HS-27A (cell line): ENCODE measurements at places on chromosomes 11 and 22.

- DNase-seq, result no peak
These were observed 330.0 kb downstream of the DDX10 start for GRCh38 chr11:108994887-108995286.

DNA sequence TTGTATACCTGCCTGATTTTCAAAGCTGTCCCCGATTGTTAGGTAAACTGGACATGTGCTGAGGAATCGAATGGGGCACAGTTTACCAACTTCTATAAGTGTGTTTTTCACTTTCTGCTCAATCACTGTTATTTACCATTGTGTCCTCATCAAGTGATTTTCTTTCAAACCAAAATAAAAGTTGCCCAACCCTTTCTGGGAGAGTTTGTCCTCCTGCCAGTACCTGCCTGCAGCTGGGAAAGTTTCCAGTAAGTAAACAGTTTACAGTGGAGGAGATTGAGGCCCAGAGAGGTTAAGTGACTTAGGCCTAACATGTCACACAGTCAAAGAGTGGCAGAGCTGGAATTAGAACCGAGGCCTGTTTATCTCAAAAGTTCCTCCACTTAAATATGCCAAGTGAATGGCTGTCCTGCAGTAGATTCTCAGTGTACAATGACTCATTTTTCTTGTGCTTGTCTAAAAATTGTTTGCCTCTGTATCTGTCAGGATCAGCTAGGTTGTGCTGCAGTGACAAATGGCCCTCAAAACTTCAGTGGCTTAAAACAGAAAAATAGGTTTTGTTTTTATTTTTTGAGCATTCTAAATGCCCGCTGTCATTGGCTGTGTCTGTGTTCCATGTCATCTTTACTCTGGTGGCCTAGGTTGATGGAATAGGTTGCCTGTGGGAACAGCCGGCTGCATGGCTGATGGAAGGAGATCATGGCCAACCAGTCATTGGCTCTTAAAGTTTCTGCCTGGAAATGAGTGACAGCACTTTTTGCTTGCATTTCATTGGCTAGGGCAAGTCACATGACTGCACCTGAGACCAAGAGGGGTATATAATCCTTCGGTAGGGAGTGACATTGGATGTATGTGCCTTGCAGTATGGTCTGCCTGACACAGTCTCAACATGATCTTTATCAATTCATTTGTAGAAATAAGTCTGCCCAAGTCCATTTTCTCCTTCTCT lies 61.8 kb upstream of the CRYBB3 start:
- DNase-seq, result no peak

- DNase-seq, result no peak
These were observed 15.9 kb downstream of the MOGAT2 start for GRCh38 chr11:75733431-75734107.

DNA sequence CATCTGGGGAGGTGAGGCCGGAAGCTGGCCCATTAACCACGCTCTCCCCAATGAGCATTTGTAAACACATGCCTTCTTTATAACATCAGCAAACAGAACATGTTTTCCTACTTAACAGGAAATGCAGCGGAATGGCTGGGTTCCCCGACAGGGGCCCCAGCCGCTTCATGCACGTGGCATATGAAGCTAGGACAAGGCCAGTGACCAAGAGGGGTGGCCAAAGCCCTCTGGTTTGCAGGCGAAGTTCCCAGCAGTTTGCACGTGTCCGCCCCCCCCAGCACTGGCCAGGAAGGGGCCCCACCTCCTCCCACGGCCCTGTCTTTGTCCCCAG lies 38.7 kb upstream of the LINC01488 start:
- no peak for DNase-seq

DNA sequence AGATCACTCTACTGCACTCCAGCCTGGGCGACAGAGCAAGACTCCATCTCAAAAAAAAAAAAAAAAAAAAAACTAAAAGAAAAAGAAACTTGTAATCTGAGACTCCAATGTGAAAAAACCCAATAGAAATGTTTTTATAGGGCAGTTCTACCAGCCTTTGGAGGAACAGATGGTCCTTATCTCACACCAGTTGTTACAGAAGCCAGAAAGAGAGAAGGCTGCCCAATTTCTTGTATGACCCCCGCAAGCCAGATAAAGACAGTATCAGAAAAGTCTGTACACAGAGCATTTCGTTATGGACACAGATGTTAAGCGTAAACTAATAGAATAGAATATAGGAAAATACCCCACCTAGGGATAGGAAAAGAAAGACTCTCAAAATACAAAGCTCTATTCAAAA lies 11.3 kb upstream of the TSGA10IP start:
- no peak for DNase-seq

- DNase-seq, result no peak
These were observed 86.2 kb upstream of the OPCML start for GRCh38 chr11:133618544-133618943.

GRCh38 chr11:72237112-72237931 lies 6.7 kb downstream of the PHOX2A start:
- DNase-seq, result no peak

DNA sequence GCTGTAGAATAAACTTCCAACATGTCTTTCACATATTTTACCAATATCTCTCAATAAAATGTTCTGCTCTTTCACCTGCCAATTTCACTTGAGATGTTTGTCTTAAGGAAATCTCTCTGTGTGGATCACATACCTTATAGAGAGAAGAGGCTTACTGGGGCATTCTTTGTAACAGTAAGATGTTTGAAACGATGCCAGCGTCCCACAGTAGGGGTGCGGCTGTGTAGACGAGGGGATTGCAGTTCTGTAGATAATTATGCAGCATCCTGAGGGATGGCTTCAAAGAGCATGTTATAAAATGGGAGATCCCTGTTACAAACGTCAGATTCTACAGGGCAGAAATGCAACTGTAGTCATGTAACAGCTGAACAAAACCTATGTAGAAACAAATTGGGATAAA lies 200.0 kb downstream of the TBC1D22A start:
- DNase-seq, result no peak

- DNase-seq, result no peak
These were observed 77.4 kb downstream of the NAV2 start for GRCh38 chr11:19789835-19790710.

DNA sequence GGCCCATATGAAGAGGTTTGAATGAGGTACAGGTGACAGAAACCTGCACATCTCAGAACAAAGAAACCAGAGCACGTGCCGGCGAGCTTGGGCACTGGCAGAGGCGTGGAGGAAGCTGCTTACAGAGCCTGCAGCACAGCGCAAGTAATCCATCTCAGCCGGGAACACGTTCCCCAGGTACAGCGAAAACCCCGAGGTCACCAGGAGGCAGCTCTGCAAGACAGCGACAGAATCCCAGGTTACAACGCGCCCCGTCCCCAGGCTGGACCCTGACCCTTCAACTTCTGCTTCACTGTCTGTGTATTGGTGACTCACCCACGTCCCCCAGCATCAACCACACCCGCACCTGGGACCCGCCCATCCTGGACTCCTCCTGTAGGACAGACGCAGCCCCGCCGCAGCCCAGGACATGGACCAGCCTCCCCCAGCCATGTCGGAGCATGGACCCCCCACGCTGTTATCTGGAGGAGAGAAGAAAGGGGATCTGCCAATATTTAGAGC lies 2.2 kb downstream of the MLC1 start:
- DNase-seq, result no peak

GRCh38 chr22:37098976-37099591 lies 10.4 kb downstream of the TMPRSS6 start:
- DNase-seq, result no peak

- no peak for DNase-seq
These were observed 117.9 kb downstream of the KCNQ1OT1 start for GRCh38 chr11:2581931-2582350.

DNA sequence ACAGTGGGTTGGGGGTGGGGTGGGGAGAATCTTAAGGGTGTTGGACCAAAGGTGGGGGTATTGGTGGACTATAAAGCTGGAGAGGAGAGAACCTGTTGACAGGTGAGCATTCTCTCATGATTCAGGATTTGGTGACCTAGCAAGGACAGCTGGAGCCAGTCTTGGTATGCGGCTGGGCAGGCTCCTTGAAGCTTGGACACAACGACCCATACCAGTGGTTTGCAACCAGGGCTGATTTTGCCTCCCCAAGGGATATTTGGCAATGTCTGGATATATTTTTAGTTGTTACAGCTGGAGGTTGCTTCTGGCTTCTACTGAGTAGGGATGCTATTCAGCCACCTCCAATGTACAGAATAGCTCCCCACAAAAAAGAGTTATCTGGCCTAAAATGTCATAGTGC lies 5.6 kb downstream of the EXT2 start:
- DNase-seq, result no peak

DNA sequence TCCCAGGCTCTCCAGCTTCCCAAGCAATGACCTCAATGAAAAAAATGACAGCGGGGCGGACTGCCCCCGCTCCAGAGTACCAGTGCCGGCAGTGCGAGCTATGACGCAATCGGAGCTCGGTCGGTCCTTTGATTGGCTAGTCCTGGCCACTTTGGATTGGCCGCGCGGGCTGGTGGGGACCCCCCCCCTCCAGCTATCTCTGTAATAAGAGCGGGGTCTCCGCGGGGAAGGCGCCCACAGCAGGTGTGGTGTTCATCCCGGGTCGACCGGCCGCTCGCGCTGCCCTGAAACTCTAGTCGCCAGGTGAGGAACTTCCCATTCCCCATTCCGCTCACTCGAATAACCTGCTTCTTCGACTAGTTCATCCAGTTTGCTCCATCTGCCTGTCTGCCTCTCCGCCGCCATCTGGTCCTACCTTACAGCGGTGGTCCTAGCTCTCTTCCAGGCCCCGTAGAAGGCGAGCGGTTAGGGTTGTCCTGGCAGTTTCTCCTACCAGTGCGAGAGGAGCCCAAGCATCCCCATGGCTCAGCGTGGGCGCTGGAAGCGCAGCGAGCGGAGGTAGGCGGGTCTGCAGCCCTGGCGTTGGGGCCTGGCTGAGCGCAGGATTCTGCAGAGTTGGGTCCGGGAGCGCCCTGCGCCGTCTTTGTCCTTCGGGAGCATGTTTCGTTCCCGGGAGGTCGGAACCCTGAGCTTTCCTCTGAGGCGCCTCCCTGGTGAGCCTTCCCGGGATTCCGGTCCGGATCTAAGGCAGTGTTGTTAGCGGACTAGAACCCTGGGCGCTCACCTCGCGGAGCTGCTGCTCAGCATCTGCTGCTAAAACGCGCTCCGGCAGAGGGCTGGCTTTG lies at the start of gene CALCB:
CALCB (plus strand) TSS at position 233 of the 845 bp plus-strand sequence. CDS start 1,126 bp downstream, outside the sequence.
- no peak for DNase-seq

GRCh38 chr11:102260241-102260640 lies 57.0 kb upstream of the BIRC3 start:
- DNase-seq, result no peak

GRCh38 chr11:128422576-128423370 lies 164.6 kb downstream of the ETS1 start:
- no peak for DNase-seq

- DNase-seq, result no peak
These were observed 33.6 kb upstream of the RCE1 start for GRCh38 chr11:66809592-66809991.
